H7 (cell line): ENCODE measurements at places on chromosomes 13 and 19. TPM values are rescaled to one million over a fixed set of nuclear protein-coding genes. Genes with fewer than 3 reads are reported as not detected.

The DBP gene
- total RNA-seq, result 11.2 and 18.2 TPM in 2 replicates

- DNase-seq, result no peak
Measured at GRCh38 chr13:88701551-88701950, 1030.4 kb downstream of the SLITRK5 start.

DNA sequence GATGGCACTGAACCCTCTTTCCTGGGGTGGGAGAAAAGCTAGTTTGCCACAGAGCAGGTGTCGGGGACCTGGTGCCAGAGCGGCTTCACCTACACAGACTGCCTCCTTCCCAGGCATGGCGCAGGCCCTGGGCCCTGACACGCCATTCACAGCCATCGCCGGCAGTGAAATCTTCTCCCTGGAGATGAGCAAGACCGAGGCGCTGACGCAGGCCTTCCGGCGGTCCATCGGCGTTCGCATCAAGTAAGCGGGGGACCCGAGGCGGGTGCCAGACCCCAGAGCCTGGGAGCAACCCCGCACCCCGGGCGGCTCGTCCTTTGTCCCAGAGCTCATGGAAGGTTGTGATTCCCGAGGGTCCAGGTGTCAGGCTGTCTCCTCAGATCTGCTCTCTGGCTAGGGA is 10.0 kb downstream of the LHB start:
- DNase-seq, result no peak

- DNase-seq, result no peak
Measured at GRCh38 chr13:88729605-88730004, 1058.4 kb downstream of the SLITRK5 start.

- no peak for DNase-seq
Measured at GRCh38 chr13:40981949-40982348, 37.2 kb downstream of the ELF1 start.

The COL4A2 gene
- 166 and 168 TPM in 2 replicates for total RNA-seq

The ABHD17A gene
- total RNA-seq, result 87.0 and 134 TPM in 2 replicates

DNA sequence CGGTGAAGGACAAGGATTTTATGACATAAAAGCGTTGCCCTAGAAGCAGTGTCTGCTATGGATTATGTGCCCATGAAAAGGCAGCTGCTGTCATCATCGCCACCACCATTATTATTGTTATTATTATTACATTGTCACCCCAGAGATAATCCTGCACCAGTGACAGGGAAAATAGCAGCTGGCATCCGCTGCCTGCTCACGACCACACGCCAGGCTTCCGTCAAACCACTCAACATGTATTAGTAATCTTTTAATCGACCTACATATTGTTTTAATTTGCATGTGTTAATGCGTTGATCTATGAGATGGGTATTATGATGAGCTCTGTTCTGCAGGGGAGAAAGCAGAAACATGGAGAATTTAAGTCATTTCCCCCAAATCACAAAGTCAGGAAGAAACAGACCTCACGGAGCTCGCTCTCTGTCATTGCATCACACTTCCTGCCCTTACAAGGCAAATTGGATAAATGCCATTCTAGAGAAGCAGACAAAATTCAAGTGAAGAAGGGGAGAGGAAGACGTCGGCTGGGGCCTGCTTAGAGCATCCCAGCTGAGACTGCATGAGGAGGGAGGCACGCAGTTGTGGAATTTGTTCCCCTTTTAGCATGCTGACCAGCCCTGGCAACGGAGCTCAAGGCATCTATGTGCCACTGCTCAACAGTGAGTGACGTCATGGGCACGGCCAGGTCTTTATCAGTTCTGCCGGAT is at the start of gene FFAR3:
FFAR3 (plus strand) TSS at position 594 of the 707 bp plus-strand sequence. CDS start 431 bp downstream, outside the sequence.
- no peak for DNase-seq

DNA sequence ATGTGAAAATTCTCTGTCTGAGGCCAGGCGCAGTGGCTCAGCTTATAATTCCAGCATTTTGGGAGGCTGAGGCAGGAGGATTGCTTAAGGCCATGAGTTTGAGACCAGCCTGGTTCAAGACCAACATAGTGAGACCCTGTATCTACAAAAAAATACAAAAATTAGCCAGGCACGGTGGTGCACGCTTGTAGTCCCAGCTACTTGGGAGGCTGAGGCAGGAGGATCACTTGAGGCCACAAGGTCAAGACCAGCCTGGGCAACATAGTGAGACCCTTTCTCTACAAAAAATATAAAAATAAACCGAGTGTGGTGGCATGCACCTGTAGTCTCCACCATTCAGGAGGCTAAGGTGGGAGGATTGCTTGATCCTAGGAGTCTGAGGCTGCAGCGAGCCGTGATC is 2.2 kb upstream of the FCGBP start:
- DNase-seq, result no peak

The RFC3 gene
- 50.2 and 52.0 TPM in 2 replicates for total RNA-seq

The ZNF284 gene
- 1.3 and 2.0 TPM in 2 replicates for total RNA-seq

DNA sequence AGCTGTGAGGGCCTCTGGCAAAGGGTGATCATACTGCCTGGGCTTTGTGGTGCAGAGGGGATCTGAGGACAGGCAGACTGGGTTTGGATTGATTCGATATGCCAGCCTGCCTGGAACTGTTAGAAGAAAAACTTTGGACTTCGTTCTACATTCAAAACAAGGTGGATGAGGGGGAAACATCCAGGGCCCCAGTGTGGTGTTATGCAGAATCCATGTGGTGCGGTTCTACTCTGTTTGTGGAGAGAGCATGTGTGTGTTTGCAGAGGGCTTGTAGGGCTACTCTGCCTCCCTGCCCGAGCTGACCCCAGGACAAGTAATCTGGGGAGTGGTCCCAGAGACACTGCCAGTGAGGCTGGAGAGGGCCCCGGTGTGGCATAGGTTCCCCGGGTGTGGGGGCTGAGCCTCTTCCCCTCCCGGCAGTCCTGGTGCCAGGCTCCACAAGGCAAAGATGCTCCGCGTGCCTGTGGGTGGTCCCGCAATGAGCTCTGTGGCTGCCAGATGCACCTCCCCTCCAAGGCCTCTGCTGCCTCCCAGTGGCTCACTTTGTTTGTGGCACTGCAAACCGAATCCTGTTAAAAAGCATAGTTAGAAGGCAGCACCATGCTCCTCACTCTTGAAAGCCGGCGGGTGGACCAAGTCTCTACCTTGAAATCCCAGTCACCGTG is 22.3 kb upstream of the TFDP1 start:
- peak; percentile 92 for DNase-seq

The RYR1 gene
- 17.9 and 25.5 TPM in 2 replicates for total RNA-seq

- no peak for DNase-seq
Measured at GRCh38 chr13:78884571-78884970, 225.6 kb upstream of the OBI1 start.

DNA sequence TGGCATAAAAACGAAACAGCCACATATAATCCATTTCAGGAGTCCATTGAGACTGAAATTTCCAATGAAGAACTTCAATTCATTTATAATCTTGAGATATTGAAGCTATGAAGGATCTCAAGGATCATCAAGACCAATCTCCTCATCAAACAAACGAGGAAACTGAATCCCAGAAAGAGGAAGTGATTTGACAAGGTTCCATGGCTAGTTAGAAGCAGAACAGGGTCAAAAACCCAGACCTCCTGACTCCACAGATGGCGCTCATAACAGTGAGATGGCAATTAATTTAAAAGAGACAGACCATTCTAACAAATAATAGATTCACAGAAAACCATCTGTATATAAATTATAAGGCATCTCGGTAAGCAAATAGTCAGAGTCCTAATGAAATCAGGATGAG is 229.7 kb downstream of the KCTD12 start:
- DNase-seq, result no peak

GRCh38 chr13:98446234-98446621 is 130.7 kb downstream of the STK24 start:
- no peak for DNase-seq

The SMARCA4 gene
- 173 and 208 TPM in 2 replicates for total RNA-seq

The TEX29 gene
- total RNA-seq, result 0.22 TPM in 1 of 2 replicates, not detected in the other

The F10 gene
- 1.3 and 2.1 TPM in 2 replicates for total RNA-seq

The GPR12 gene
- not detected in 2 replicates for total RNA-seq

GRCh38 chr13:23716401-23716800 is 146.2 kb downstream of the TNFRSF19 start:
- DNase-seq, result no peak

GRCh38 chr13:108349269-108349668 is 79.8 kb downstream of the TNFSF13B start:
- no peak for DNase-seq

GRCh38 chr19:18419195-18419698 is at the start of gene SSBP4:
SSBP4 (plus strand) TSS chr19:18419398; CDS start chr19:18419649, 251 bp downstream.
- DNase-seq, result peak; percentile 98

DNA sequence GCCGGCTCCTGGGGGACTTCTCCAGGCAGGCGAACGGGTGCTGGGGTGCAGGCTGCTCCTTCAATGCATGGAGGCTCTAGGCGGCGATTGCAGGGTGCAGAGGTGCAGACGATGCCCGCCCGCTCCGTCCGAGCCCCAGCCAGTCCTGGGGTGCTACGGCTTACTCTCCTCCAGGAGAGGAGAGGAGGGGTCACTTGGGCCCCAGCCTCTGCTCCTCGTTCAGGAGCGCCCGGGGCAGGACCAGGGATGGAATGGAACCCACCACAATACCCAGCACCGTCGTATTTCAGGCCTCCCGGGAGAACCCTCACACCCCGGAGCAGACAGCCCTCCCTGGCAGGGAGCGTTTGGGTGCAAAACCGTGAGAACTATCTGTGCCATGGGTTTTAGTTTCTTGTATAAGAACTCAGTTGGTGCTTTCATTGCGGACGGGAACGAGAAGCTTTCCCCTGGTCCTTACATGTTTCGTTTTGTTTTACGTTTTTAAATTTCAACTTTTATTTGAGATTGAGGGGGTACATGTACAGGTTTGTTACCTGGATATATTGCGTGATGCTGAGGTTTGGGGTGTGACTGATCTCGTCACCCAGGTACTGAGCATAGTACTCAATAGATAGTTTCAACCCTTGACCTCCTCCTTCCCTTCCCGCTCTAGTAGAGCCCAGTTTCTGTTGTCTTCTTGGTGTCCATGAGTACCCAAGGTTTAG is 46.8 kb downstream of the ARHGEF18 start:
- peak; percentile 69 for DNase-seq

The URAD gene
- total RNA-seq, result not detected in 2 replicates

- no peak for DNase-seq
Measured at GRCh38 chr13:49060678-49061387, 85.1 kb downstream of the FNDC3A start.

The TNFSF13B gene
- total RNA-seq, result 0.33 and 1.9 TPM in 2 replicates

- no peak for DNase-seq
Measured at GRCh38 chr13:74966814-74967424, 515.0 kb downstream of the TBC1D4 start.

- no peak for DNase-seq
Measured at GRCh38 chr19:6800991-6801484, 28.5 kb downstream of the VAV1 start.

The ZGLP1 gene
- total RNA-seq, result 0.17 and 0.85 TPM in 2 replicates

- DNase-seq, result peak; percentile 60
Measured at GRCh38 chr13:113654591-113655345, 3.2 kb downstream of the ATP4B start.

GRCh38 chr13:112877539-112877938 is 91.5 kb upstream of the MCF2L start:
- DNase-seq, result no peak

- peak; percentile 97 for DNase-seq
Measured at GRCh38 chr19:36687214-36688056, at the start of gene ZNF567. ZNF567 (plus strand) TSS chr19:36687612; CDS start chr19:36694868, 7,256 bp downstream.

DNA sequence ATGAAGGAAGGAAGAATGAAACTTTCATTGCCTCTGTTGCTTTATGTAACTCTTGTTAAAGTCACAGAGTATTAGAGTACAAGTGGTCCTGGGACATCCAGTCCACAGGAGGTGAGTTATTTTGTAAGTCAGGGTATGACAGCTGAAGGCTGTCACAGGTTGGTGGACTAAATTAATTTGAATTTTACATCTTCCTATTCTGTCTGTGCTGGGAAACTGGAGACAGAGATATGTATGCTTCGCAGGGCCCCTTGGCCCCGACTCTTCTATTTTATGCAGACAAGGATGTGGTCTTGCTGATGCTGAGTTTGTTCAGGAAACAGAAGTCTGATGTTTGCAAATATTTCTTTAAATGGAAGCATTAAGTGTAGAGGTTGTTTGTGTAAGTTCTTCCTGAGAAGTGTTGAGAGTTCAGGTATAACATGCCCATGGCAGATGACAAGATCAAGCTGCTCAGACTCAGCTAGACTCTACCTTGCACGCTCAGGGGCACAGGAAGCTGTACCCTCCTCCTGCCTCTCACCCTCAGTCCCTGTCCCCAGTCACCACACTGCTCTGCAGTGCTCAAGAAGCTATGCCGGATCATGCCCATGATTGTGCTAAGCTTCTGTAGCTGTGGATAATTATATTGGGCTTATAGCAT is 23.4 kb downstream of the RASL11A start:
- DNase-seq, result no peak

DNA sequence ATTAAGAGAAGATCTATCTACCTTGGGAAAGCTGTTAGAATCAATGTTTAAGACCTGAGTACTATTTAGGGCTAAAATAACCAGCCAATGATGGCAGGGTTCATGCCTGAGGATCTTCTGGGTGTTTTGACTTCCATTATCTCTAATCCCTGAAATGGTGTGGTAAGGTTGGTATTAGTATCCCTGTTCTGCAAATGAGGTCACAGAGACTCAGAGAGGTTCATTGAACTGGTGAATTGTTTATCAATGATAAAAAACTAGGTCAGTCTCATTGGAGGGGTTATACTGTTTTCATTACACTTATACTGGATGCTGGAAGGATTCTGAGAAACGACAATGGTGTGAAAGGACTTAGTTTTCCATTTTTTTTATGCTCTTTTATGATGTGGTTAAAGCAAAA is 264.8 kb downstream of the KLF5 start:
- DNase-seq, result no peak

- DNase-seq, result no peak
Measured at GRCh38 chr13:85286081-85286480, 513.1 kb downstream of the SLITRK6 start.

- no peak for DNase-seq
Measured at GRCh38 chr13:79621449-79621848, 140.5 kb downstream of the NDFIP2 start.

GRCh38 chr19:11421371-11422098 is 2.4 kb upstream of the RGL3 start:
- peak; percentile 93 for DNase-seq

The ONECUT3 gene
- total RNA-seq, result not detected in 2 replicates

DNA sequence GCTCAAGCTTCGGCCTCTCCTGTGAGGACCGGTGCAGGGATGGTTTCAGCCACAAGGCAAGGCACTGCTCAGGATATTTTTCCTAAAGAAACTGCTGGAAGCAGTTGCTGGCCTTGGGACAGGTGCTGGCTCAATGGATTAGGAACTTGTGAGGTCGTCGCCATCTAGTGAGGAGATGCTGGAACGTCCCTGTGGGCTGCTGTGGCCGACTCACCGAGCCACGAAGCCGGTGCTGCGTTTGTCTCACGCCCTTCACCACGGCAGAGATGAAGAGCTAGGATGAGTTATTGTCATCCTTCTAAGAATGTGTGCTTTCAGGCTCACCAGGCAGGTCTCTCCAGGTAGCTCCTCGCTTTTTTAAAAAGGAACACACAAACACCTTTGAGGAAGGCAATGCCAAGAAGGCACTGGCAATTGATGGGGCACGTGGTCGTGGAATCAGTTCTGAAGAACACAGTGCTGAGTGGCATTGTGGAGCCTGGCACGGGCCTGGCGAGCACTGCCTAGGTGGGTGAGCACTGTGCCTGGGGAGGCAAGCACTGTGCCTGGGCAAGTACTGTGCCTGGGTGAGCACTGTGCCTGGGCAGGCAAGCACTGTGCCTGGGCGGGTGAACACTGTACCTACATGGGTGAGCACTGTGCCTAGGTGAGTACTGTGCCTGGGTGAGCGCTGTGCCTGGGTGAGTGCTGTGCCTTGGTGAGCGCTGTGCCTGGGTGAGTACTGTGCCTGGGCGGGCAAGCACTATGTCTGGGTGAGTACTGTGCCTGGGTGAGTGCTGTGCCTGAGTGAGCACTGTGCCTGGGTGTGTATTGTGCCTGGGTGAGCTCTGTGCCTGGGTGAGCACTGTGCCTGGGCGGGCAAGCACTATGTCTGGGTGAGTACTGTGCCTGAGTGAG is 140.4 kb downstream of the TEX29 start:
- peak; percentile 81 for DNase-seq
